ENCODE measurements at places on chromosomes 16 and 17.

DNA sequence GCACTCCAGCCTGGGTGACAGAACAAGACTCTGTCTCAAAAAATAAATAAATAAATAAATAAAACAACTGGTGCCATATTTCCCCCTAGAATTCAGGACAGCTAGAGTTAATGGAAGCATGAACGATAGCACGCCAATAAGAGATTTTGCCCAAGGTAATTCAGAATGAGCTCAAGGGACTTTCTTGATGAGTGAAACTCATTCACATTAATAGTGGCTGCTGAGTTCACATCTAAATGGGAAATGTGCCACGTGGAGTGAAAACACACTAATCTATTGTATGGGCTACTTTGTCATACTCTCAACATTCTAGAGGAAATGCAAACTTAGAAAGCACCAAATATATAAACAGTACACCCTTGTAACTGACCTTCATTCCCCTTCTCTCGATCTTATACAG is 47.4 kb upstream of the PSMD7 start:
- no peak for DNase-seq
- H3K27ac ChIP-seq, result no peak overlapping the region
- no peaks in the 10 kb centered on the region for H3K4me1 ChIP-seq
- H3K27me3 ChIP-seq, result no peaks in the 10 kb centered on the region

GRCh38 chr16:13982451-13982850 is 62.5 kb downstream of the ERCC4 start:
- H3K4me1 ChIP-seq, result no peaks in the 10 kb centered on the region
- no peak overlapping the region for H3K4me3 ChIP-seq

DNA sequence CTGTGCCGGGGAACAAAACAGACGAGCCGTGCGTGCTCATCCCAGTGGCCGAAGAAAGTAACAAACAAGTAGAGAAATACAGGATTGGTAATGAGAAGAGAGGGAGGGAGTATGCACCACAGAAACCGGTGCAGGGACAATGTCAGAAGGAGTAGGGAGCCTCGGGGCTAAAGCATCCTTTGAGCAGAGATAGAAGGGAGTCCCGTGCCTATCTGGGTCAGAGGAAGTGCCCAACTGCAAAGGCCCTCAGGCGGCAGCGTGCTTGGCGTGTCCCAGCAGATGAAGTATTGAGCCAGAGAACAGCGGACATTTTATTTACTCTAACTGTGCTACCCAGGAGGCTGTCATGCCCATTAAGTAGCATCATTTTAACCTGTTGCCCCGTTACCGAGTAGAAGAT is 114.9 kb upstream of the CACNG5 start:
- H3K4me3 ChIP-seq, result no peak overlapping the region
- no peaks in the 10 kb centered on the region for H3K27me3 ChIP-seq
- no peak for DNase-seq
- H3K36me3 ChIP-seq, result no peaks in the 10 kb centered on the region
- no peaks in the 10 kb centered on the region for H3K4me1 ChIP-seq

DNA sequence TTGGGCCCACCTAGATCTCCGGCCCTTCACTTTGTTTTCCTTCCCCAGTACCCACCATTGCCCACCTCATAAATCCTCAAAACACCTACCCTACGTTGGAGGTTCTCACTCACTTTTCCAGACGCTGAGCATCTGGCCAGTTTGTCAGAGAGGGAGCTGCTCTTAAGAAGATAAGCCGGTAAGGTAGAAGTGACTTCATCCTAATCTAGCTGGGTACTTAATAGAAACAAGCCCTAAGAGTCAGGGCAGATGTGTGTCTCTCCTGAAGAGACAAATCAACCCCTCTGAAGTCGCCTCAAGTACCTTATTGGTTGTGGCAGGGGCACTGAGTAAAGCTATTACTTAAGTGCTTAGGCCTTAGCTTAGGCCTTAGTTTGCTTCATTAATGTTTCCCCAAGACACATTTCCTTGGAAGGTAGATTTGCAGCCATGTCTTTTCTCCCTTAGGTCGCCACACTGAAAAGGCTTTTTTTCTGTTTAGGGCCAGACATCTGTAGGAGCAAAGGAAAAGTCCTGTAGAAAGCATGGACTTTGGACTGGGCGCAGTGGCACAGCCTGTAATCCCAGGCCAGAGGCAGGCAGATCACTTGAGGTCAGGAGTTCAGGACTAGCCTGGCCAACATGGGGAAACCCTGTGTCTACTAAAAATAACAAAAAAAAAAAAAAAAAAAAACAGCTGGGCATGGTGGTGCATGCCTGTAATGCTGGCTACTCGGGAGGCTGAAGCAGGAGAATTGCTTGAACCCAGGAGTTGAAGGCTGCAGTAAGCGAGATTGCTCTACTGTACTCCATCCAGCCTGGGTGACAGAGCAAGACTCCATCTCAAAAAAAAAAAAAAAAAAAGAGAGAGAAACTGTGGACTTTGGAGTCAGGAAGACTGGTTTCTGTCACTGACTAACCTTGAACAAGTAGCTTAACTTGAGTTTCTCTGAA is 1.0 kb downstream of the TACO1 start:
- H3K27ac ChIP-seq, result peak overlapping the region; percentile 68
- H3K27me3 ChIP-seq, result no peaks in the 10 kb centered on the region
- peaks cover 10% of the 10 kb centered on the region for H3K4me1 ChIP-seq
- peak overlapping the region; percentile 99 for H3K4me3 ChIP-seq
- no peak for DNase-seq

DNA sequence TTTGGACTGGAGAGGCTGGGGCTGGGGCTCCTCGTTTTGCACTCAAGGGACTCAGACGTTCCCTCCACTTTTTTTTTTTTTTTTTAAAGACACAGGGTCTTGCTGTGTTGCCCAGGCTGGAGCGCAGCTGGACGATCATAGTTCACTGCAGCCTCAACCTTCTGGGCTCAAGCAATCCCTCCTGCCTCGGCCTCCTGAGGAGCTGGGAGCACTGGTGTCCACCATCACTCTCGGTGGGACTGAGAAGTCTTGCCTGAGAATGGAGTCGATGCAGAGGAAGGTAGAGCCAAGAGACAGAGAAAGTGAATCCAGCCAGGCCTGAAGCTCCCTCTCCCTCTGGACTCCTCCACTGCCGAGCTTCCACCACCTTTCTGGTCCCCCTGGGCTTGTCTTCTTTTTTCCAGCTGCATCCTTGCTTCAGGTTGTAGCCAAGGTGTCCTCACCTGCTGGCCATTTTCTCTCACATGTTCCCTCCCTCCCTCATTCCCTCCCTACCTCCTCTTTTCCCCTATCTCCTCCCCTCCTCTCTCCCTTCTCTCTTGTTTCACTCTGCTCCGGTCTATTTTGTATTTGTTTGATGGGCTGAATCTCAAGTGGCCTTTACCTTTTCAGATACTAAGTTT is 233.8 kb downstream of the SNX29 start:
- no peak for DNase-seq
- H3K4me3 ChIP-seq, result no peak overlapping the region
- no peaks in the 10 kb centered on the region for H3K27me3 ChIP-seq

GRCh38 chr16:71460236-71460635 is 1.8 kb downstream of the ZNF23 start:
- H3K4me1 ChIP-seq, result peaks cover 11% of the 10 kb centered on the region
- DNase-seq, result no peak

DNA sequence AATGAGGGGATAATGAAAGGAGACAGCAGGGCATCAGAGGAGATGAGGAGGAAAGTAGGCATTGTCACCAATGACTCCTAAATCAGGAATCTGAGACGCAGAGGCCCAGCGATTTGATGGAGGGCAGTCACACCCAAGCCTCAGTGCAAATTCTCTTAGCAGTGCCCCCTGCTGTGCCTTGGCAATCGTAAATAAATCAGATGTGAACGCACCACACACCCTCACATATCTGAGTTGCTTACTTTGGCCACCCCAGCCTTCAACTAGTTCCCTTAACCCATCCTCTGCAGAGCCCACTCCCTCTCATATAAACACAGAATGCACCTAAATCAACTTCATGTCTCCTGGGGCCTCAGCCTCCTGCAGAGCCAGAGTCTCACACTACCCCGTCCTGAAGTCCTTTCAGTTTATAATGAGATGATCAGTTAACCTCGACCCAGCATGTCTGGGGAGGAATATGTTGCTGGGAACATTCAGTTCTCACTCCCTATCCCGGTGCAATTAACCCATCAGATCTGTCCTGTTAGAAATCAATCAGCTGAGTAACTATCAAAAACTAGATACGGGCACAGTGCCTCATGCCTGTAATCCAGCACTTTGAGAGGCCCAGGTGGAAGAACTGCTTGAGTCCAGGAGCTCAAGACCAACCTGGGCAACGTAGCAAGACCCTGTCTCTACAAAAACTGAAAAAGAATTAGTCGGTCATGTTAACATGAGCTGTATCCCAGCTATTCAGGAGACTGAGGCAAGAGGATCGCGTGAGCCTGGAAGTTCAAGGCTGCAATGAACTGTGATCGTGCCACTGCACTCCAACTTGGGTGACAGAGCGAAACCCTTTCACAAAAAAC is 78.4 kb downstream of the SLC39A11 start:
- DNase-seq, result no peak
- H3K36me3 ChIP-seq, result no peaks in the 10 kb centered on the region
- H3K4me1 ChIP-seq, result no peaks in the 10 kb centered on the region
- no peaks in the 10 kb centered on the region for H3K27me3 ChIP-seq
- no peak overlapping the region for H3K4me3 ChIP-seq

DNA sequence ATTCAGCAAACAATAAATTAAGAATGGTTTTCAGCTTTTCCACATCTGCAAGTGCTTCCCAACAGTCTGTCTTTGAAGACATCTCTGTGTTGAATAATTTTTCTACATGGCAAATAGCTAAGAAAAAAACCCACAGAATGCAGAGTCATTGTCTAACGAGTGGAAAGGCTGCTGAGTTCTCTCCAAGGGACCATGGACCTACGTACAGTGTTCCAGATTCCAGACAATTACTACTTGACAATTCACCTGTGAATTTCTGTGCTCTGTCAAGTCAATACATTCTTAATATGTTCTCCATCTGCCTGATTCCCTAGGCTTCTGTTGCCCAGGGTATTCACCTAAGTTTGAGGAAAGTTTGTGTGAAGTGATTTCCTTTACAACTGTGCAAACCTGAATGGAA is 83.8 kb upstream of the CA10 start:
- H3K4me1 ChIP-seq, result no peaks in the 10 kb centered on the region
- H3K27me3 ChIP-seq, result no peaks in the 10 kb centered on the region
- H3K27ac ChIP-seq, result no peak overlapping the region

DNA sequence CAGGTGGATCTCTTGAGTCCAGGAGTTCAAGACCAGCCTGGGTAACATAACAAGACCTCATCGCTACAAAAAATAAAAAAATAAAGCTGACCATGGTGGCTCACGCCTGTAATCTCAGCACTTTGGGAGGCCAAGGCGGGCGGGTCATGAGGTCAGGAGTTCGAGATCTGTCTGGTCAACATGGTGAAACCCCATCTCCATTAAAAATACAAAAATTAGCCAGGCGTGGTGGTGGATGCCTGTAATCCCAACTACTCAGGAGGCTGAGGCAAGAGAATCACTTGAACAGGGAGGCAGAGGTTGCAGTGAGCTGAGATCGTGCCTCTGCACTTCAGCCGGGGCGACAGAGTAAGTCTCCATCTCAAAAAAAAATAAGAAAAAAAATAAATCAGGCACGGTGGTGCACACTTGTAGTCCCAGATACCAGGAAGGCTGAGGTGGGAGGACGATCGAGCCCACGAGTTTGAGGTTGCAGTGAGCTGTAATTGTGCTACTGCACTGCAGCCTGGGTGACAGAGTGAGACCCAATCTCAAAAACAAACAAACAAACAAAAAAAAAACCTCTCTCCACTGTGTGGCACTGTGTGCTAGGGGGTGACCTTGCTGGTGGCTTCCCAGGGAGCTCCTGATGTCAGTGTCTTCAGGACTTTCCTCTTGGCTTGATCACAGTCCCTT is 19.8 kb upstream of the MAPK3 start:
- DNase-seq, result no peak
- H3K36me3 ChIP-seq, result no peaks in the 10 kb centered on the region
- H3K4me3 ChIP-seq, result no peak overlapping the region
- no peak overlapping the region for H3K27ac ChIP-seq
- H3K27me3 ChIP-seq, result no peaks in the 10 kb centered on the region

- H3K4me3 ChIP-seq, result no peak overlapping the region
- no peaks in the 10 kb centered on the region for H3K36me3 ChIP-seq
- no peak overlapping the region for H3K27ac ChIP-seq
- no peaks in the 10 kb centered on the region for H3K4me1 ChIP-seq
- H3K27me3 ChIP-seq, result no peaks in the 10 kb centered on the region
These were observed 44.5 kb downstream of the AATF start for GRCh38 chr17:36993227-36993626.

DNA sequence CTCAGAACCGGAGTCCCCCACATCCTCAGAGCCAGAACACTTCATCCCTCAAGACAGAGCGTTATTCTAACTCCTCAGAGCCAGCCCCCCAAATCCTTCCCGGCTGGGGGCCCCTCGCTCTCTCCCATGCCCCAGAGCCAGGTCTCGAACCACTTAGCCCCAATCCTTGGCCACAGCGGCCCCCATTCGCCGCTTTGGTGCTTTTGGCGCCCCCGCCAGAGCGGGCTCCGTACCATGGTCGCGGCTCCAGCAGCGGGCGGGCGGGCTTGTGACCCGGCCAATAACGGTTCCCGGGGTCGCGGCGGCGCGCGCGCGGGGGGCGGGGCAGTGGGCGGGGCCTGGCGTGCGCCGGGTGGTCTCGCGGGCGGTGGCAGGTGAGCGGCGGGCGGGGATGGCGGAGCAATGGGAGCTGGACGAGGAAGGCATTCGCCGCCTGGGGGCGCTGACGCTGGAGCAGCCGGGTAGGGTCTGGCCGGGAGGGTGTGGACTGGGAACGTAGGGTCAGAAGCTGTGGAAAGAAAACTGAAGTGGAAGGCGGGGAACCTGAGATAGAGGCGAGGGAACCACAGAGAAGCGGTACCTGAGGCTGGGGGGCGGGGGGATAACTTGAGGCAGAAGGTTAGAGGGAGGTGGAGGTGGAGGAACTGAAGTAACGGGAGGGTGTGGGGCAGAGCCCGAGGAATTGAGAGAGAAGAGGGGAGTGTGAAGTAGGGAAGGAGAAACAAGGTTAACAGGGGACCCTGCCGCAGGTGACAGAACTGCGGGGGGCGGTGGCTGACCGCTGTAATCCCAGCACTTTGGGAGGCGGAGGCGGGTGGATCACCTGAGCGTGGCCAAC is at the start of the genes KCTD19 and LRRC36:
Gene KCTD19, minus strand, starts transcription at position 270 of the 838 bp plus-strand sequence. Its CDS starts 34 bp downstream, at position 236.
Gene LRRC36, plus strand, starts transcription at position 344 of the 838 bp plus-strand sequence. Its CDS starts 48 bp downstream, at position 392.
- peaks cover 24% of the 10 kb centered on the region for H3K27me3 ChIP-seq
- H3K36me3 ChIP-seq, result no peaks in the 10 kb centered on the region
- peak within 1 kb of the TSS; percentile 59 for H3K4me3 ChIP-seq
- H3K27ac ChIP-seq, result no peak within 1 kb of the TSS
- peaks cover 4% of the 10 kb centered on the region for H3K4me1 ChIP-seq

- H3K36me3 ChIP-seq, result no peaks in the 10 kb centered on the region
- H3K27me3 ChIP-seq, result no peaks in the 10 kb centered on the region
- H3K27ac ChIP-seq, result peak overlapping the region; percentile 85
- peaks cover 33% of the 10 kb centered on the region for H3K4me1 ChIP-seq
These were observed 34.7 kb upstream of the VPS4A start for GRCh38 chr16:69276148-69277115.

- no peak overlapping the region for H3K27ac ChIP-seq
- H3K4me3 ChIP-seq, result no peak overlapping the region
- no peak for DNase-seq
- H3K36me3 ChIP-seq, result peaks cover 82% of the 10 kb centered on the region
- H3K27me3 ChIP-seq, result no peaks in the 10 kb centered on the region
These were observed 19.3 kb downstream of the PLD6 start for GRCh38 chr17:17186551-17187505.
